NAMALWA (cell line): ENCODE measurements at places on chromosomes 16 and 17.

GRCh38 chr17:15123593-15124263, 141.4 kb downstream of the PMP22 start:
- no peak for DNase-seq

- DNase-seq: no peak
These were observed 304.1 kb upstream of the C16orf82 start for GRCh38 chr16:26762594-26762993.

- DNase-seq: no peak
These were observed 11.2 kb downstream of the EPN2 start for GRCh38 chr17:19248151-19248927.

- no peak for DNase-seq
These were observed 57.4 kb upstream of the MRTFB start for GRCh38 chr16:14013571-14014283.

GRCh38 chr16:55294129-55294528, 29.9 kb upstream of the IRX6 start:
- DNase-seq: no peak

DNA sequence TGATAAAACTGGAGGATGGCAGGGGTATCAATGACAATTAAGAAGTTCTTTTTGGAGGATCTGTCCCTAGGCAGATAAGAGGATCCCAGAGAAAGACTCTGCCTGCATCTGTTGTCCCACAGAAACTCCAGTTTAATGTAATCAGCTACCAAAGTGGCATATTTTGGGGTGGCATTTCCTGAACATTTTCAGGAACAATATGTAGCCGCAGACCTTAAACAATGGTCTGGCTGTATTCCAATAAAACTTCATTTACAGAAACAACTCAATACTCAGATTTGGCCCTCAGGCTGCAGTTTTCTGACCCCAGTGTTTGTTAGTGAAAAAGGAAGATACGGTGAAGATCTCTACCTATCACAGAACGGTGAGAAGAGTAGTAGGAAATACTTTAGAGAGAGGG, 46.1 kb downstream of the KCNJ16 start:
- DNase-seq: no peak

GRCh38 chr16:13923703-13924298, 3.8 kb downstream of the ERCC4 start:
- DNase-seq: peak; percentile 73

DNA sequence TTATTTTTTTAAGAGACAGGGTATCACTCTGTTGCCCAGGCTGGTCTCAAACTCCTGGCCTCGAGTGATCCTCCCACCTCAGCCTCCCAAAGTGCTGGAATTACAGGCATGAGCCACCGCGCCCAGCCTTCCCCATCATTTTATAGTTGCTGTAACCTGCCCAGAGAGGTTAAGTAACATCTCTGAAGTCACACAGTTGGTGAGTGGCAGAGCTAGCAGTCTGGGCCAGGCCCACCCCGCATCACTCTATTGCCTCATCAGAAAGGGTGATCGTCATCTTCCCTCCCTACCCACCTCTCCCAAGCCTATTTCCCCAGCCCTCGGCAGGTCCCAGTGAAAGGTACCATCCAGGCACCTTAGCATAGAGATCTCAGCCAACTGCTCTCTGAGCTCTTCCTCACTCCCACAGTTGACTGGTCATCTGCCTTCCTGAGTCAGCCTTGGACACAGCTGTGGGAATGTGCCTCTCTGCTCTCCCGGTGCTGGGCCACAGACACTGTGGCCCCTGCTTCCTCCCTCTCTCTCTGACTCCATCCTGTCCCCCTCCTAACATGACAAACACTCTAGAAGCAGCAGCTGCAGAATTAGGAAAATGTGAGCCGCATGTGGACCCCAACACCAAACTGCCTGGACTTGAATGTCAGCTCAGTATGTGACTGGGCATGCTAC, 57.1 kb downstream of the SCNN1B start:
- no peak for DNase-seq

- no peak for DNase-seq
These were observed 60.7 kb downstream of the PCTP start for GRCh38 chr17:55811536-55811935.

GRCh38 chr16:52069866-52070265, 477.1 kb downstream of the TOX3 start:
- DNase-seq: no peak

DNA sequence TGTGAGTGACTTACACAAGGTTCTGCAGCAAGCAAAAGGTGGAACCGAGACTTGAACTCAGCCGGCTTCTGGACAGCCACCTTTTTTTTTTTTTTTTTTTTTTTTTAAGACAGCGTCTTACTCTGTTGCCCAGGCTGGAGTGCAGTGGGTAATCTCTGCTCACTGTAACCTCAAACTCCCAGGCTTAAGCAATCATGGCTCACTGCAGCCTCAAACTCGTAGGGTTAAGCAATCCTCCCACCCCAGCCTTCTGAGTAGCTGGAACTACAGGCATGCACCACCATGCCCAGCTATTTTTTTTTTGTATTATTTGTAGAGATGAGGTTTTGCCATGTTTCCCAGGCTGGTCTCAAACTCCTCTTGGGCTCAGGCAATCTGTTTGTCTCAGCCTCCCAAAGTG, 55.2 kb upstream of the GOT2 start:
- no peak for DNase-seq

GRCh38 chr17:51133365-51133764, 12.7 kb upstream of the SPAG9 start:
- DNase-seq: no peak

DNA sequence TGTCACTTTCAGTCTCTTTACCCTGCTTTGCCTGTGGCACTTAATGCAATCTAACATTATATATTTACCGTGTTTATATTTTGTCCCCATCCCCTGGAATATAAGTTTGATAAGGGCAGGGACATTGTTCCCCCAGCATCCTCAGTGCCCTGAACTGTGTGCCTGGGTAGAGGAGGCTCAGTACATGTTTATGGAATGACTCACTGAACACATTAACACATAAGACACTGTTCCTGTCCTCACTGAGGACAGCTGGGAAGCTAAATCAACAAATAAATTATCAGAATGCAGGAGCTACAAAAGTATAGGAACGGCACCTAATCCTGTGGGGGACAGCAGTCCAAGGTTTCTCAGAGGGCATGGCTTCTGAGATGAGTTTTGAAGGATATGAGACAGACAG, 27.8 kb downstream of the GRIN2A start:
- no peak for DNase-seq

DNA sequence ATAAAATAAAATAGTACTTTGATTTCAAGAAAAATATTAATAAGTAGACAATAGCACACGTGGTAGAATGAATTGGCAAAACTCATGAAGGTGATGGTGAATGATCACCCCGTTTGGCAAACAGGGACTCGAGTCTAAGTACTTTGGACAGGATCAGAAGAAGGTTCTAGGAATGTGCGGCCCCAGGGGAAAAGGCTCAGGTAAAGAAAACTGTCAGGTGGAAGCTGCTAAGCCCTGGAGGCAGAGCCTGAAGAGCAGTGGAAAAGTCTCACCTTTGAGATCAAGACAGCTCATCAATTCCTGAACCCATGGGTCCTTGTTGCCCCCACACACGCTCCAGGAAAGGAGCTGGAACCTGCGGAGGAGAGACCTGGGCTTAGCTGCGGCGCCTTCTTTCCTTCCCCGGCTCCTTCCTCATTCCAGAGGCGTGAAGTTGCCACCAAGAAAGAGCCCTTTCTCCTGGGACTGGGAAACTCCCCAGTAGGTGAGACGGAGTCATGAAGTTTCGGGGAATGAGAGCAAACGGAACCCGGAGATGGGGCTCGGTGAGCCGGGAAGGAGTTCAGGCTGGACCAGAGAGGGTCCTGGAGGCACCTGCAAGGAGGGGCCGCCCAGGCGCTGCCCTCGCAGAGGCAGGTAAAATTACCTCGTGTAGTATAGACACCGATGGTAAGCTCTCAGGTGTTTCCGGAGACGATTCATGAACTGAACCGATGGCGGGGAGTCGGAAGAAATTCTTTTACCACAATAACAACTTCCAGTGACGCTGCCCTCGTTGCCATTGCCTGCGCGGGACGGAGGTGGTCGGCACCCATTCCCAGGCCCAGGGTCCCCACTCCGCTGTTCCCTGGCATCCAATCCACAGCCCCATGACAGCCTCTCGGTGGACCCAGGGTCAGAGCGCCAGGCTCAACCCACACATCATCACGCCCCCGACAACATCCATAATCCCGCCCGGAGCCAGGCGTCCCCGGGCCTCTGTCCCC, 1.2 kb upstream of the ZMYND15 start:
- DNase-seq: no peak

- DNase-seq: peak; percentile 96
These were observed 945 bp downstream of the SGSH start for GRCh38 chr17:80219013-80219762.

DNA sequence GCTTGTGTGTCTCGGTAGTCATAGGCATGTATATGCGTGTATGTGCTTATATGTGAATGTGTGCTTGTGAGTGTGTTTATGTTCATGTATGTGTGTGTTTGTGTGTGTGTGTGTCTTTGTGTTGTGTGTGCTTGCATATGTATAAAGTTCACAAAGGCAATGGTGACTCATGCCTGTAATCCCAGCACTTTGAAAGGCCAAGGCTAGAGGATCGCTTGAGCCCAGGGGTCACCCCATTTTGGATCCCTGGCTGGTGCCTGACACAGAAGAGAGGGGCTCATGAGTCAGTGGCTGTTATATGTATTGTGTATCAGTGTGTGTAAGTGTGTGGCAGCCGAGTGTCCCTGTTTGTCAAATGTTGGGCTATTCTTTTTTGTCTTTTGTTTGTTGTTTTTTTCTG, 69.3 kb downstream of the ABCC1 start:
- no peak for DNase-seq

DNA sequence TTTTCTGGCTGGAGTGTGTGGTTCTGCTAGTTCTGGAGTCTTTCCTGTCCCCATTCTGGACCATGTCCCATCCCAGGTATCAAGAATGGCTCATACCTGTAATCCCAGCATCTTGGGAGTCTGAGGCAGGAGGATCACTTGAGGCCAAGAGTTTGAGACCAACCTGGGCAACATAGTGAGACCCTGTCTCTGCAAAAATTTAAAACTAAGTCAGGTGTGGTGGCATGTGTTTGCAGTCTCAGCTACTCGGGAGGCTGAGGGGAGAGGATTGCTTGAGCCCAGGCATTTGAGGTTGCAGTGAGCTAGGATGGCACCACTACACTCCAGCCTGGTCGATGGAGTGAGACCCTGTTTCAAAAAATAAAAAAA, 15.3 kb upstream of the WNT3 start:
- no peak for DNase-seq

GRCh38 chr17:76414334-76415295, 30.2 kb downstream of the SPHK1 start:
- DNase-seq: no peak

- DNase-seq: no peak
These were observed 234.8 kb downstream of the GSG1L start for GRCh38 chr16:27828671-27829070.

DNA sequence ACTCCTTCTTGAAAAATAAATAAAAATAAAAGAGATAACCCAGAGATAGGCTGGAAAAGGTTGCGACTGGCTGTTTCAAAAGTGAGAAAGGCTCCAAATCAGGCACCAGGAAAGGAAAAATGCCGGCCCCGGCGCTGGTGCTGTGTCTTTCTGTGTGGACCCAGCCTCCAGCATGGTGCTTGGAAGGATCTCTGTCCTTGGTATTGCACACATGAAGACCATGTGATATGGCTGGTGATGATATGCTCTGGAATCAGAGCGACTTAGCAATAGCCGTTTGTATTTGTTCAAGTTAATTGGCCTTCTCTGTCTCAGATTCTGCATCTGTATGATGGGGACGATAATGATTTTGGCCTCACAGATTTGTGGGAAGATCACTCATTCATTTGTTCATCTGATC, 3.4 kb downstream of the WSCD1 start:
- DNase-seq: no peak

DNA sequence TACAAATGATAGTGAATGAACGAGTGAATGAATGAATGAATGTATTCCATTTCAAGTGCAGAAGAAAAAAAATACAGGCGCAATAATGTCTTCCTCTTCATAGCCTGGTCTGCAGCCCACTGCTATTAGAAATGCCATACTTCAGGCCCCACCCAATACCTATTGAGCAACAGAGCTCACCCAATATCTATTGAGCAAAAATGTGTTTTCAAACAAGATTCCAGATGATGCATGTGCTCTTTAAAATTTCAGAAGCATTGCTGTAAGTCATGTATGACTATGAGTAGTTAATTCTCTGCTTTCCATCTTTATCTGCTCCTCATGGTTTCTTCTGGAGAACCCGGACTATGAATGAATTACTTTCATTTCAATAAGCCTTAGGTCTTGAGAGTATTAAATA, 308.2 kb downstream of the XYLT1 start:
- DNase-seq: no peak

- no peak for DNase-seq
These were observed 7.8 kb downstream of the RARA start for GRCh38 chr17:40316571-40317344.

DNA sequence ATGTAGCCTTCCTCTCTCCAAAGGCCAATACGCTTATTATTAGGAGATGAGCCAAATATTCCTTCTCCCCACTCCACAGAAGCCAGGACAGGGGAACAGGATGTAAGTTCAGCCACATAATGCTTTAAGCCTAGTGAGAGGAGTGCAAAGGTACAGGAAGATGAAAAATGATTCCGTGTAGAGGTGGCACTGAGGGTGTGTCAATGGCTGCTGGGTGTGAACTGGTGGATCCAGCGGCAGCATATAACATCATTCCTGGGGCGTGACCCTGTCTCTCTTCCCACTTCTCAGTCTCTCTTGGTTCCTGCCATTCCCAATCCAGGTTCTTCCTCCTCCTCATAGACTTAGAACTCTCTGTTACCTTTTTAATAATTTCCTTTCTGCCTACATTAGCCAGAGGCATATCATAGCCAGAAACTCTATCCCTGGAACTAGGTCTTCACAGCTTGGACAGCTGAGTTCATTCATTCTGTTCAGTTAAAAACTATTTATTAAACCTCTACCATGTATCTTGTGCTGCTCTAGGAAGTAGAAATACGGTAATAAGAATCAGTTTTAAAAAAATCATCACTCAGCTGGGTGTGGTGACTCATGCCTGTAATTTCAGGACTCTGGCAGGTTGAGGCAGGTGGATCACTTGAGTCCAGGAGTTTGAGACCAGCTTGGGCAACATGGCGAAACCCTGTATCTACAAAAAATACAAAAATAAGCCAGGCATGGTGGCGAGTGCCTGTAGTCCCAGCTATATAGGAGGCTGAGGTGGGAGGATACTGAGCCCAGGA, 58.0 kb upstream of the FAM20A start:
- no peak for DNase-seq

GRCh38 chr16:69384974-69385373, 833 bp downstream of the TERF2 start:
- DNase-seq: peak; percentile 44

DNA sequence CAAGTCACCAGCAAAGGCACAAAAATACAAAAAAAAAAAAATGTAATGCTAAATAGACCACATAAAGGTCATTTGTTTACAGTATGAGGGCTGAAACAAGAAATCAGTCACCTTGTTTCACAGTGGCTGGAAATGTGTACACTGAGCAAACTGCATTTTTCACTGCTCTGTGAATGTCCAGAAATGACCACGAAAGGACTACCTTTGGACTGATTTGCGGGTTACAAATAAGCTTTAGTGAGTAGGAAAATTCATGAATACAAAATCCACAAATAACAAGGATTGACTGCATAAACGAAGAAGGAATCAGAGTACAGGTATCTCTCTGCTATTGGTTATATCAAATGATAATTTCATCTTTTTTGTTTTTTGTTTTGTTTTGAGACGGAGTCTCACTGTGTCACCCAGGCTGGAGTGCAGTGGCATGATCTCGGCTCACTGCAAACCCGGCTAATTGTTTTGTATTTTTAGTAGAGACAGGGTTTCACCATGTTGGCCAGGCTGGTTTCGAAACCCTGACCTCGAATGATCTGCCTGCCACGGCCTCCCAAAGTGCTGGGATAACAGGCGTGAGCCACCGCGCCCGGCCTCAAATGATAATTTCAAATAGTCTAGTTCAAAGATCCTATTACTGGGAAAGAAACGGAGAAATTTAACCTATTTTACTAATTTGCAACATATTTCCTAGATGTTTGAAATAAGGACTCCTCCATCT, 30.5 kb downstream of the CYTH1 start:
- no peak for DNase-seq
